Hematopoietic multipotent progenitor cell treated with erythropoietin and hydrocortisone succinate and interleukin-3 and kit ligand, for 6 days (in vitro differentiated cells): ENCODE measurements at places on chromosomes 6 and 20.
A peak's percentile ranks its signal among the peaks of the same experiment; 100 is the strongest.

- DNase-seq = no peak
Observed at GRCh38 chr6:143176090-143177021, 115.7 kb downstream of the AIG1 start.

DNA sequence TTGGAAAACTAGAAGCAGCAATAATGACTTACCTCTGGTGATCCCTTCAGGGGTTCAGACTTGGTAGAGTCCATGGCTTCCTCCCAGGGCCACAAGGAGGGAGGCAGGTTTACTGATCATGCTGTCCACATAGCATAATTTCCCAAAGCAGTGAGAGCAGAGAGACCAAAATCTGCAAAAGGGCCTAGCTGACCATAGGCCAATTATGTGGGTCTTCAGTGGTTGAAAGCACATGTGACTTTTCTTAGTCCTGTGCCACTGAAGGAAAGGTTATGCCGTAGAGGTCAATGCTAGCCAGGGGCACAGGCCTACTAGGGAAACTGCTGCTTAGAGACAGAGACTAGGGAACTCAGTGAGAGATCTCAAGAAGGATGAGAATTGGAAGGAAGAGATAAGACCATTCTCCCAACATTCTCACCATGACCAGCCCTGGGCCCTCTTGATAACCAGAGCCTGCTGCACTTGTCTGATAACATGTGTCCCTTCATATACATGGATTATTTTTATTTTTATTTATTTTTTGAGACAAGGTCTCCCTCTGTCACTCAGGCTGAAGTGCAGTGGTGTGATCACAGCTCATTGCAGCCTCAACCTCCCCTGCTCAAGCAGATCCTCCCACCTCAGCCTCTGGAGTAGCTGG lies 2.0 kb upstream of the GTPBP2 start:
- DNase-seq = peak; percentile 97

- DNase-seq = no peak
Observed at GRCh38 chr6:53790886-53791285, 3.9 kb upstream of the LRRC1 start.

- peak; percentile 36 for DNase-seq
Observed at GRCh38 chr6:157272866-157273755, 50.2 kb downstream of the TMEM242 start.

DNA sequence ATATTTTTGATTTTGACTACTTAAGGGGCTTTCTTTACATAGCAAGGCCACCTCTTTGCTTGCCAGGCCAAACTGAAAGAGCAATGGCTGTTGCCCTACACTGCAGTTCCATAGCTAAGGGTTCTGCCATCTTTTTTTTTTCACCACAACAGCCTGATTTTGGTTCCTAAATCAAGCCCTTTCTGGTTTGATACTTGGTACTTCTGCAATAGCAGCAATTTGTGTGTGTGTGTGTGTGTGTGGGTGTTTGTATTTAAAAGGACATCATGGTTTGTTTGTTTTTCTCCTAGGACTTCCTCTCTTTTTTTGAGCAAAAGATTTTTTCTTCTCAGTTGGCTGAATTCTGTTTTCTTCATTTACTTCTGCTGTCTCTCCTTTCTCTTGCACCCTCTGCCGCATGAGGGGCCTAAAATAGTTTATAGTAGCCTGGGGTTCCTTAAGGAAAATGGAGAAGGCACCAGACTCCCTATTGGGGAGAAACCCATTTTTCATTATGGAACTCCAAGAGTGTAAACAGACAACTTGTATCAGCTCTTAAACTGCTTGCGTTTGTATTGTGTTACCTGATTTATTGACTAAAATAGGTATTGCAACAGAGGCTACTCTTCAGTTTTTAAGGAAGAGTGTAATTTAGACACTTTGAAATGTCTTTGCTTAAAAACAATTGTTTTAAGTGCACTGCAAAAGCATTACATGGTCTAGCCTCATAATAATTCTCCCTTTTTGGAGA lies 12.2 kb upstream of the GCLC start:
- DNase-seq = no peak

GRCh38 chr6:46174904-46175303 lies 4.1 kb upstream of the ENPP5 start:
- no peak for DNase-seq

DNA sequence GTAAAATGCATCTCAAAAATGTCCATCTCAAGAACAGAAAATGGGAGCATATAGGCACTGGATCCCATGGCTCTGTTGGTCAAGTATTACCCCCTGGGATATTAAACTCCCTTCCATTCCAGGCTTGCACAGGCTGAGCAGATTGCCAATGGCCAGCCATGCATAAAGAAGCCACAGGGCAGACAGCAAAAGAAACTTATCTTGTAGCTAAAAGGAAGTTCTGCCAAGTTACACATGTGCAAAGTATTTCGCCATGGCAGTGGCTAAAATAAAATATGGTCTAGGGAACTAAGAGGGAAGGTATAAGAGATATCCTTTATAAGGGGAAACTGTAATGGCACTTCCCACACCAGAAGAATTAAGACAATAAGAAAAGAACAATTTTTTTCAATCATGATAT lies 415.6 kb upstream of the BTBD3 start:
- DNase-seq = peak; percentile 45

- DNase-seq = no peak
Observed at GRCh38 chr6:170039156-170040114, 251.4 kb downstream of the DLL1 start.

DNA sequence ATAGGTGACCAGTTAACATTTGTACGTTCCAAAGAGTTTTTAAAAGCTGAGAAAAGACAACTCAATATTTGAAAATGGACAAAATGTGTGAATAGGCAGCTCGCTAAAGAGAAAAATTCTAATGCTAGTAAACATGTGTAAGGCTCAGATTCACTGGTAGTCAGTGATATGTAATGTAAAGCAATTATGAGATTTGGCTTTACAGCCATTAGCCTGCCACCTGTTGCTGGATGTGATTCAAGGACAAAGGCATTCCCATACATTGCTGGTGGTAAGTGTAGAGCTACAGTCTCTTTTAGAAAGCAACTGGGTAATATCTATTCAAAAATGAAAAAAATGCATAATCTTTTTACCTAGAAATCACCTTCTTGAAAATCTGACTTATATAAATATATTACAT lies 114.3 kb downstream of the COL19A1 start:
- DNase-seq = no peak

DNA sequence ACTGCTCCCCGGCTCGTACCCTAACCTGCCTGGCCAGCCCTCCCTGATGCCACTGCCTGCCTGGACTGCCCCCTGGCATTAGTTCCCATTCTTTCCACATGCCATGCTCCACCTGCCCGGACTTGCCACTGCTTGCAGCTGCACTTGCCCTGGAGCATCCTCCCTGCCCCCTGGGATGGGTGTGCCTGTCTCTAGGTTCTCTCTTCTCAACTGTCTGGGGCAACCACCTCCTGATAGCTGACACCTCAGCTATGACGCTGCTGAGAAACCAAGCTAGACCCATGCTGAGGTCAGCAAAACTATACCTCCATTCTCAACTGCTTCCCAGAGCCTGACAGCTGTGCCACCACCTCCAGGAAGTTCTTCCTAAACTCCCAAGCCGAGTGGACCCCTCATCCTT lies 72.1 kb downstream of the PERP start:
- no peak for DNase-seq

GRCh38 chr6:160247457-160247883 lies 11.2 kb downstream of the SLC22A2 start:
- no peak for DNase-seq

- DNase-seq = no peak
Observed at GRCh38 chr6:108510461-108511319, 50.0 kb upstream of the FOXO3 start.

DNA sequence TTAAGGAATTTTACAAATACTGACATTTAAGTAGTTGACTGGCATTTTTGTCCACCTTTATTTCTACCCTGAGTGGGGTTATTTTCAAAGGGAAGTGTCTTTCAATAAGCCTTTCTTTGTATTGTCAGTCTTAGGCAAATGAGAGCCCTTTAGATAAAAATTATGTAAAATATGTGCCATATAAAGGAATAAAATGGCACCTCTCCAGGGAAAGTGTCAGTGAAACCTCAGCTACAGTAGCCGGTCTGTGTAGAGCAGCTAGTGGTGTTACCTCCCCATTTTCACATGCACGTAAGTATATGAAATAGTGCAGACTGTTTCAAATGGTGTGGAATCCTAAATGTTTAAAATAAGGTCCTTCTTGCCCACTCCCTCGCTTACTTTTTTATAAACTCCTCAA lies 5.0 kb downstream of the FAM217B start:
- peak; percentile 36 for DNase-seq

GRCh38 chr6:38221251-38221650 lies 401.7 kb downstream of the ZFAND3 start:
- DNase-seq = no peak

GRCh38 chr6:16698162-16698533 lies 63.1 kb downstream of the ATXN1 start:
- no peak for DNase-seq
